ENCODE measurements at places on chromosomes 2 and 18.

GRCh38 chr2:113720167-113720566 is 36.3 kb downstream of the SLC35F5 start:
- no peak for DNase-seq

- DNase-seq, result no peak
Measured at GRCh38 chr18:75698861-75699260, 271.4 kb upstream of the SMIM21 start.

GRCh38 chr2:222916229-222917197 is 55.7 kb downstream of the ACSL3 start:
- no peak for DNase-seq

GRCh38 chr18:29749704-29750103 is 1292.8 kb downstream of the DSC3 start:
- DNase-seq, result no peak

DNA sequence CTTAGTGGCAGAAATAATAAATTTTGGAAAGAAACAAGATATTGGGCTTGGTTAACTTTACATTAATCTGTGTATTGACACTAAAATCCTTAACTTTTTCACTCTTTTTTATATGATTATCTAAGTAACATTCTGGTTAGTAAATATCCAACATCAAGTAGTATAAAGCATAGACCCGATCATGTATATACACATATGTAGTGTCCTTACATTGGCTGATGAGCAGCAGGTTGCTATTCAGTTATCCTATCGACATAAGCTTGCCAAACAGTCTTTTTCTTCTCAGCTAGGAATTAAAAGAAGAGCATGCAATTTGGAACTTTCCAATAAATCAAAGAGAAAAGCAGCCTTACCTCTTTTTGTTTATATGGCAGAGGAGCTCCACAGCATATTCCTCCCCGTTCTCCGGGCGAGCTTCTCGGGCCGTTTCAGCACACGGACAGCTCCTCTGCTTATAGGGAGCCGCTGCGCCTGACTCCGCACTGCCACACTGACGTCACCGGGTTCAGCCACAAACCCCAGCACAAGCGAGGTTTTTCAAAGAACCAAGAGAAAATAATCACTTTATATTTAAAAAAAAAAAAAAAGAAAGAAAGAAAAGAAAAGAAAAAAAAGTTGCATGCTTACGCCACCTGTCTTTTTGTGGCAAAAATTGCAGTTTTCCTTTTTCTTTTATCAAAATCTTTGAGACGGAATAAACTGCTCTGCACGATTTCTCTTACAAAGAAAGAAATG is at the start of gene SCG2:
TSS of gene SCG2 (minus strand) at position 430 of the 735 bp plus-strand sequence. CDS start 3,079 bp downstream, outside the sequence.
- peak; percentile 86 for DNase-seq

DNA sequence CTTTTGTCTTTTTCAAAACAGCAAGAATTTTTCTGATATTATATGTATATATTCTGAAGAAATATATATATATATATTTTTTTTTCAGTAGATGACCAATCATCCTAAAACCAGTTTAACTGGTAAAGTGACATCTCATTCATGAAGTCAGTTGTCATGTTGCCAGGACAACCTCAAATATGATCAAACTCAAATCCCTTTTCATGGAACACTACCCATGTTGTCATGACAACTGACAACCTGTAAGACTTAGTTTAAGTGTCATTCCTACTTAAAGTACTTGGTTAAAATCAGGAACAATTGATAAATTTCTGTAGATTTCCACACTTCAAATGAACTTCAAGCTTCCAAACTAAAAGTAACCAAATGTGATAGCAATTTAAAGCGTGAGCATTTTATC is 101.8 kb upstream of the ERBB4 start:
- DNase-seq, result no peak

DNA sequence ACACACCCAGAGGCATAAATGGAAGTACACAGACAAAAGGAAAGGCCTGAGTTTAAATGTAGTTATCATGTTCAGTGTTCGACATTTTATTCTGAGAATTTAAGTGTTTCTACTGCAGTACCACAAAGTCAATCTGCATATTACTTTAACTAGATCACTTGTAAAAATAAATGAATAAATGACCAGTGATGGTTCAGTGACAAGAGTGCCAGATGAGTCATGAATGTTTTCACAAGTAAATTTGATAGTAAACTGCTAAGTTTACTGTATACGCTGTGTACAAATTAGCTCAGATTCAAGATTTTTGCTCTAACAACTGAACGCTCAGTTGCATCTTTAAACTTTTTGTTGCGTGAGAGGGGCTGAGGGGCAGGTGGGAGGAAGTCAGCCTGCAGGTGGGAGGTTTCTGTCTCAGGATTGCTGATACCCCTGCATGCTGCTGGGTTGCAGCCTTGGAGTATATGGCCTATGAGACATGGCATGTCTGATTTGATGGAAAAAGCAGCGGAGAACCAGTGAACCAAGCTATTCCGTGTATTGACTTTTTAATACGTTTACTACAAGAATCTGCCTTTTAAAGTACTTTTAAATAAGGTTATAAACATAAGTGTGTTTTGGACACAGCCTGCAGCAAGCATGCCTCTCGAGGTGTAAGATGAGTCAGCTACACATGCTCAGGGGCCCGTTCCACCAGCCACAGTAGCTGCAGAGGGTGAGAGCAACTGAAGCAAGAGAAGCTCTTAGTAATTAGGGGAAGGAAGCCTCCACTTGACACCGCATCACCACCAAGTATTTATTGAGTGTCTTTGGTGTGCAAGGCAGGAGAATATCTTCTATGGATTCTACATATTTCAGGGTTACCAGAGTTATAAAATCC is 245.1 kb downstream of the NEDD4L start:
- DNase-seq, result no peak

GRCh38 chr2:106885971-106886915 is at the start of gene ST6GAL2:
ST6GAL2 (minus strand) TSS chr2:106886167; CDS start chr2:106843977, 42,190 bp downstream.
- DNase-seq, result peak; percentile 70

GRCh38 chr2:219104107-219105035 is 43.6 kb upstream of the IHH start:
- no peak for DNase-seq

- DNase-seq, result no peak
Measured at GRCh38 chr2:182915369-182916326, 49.2 kb upstream of the FRZB start.

DNA sequence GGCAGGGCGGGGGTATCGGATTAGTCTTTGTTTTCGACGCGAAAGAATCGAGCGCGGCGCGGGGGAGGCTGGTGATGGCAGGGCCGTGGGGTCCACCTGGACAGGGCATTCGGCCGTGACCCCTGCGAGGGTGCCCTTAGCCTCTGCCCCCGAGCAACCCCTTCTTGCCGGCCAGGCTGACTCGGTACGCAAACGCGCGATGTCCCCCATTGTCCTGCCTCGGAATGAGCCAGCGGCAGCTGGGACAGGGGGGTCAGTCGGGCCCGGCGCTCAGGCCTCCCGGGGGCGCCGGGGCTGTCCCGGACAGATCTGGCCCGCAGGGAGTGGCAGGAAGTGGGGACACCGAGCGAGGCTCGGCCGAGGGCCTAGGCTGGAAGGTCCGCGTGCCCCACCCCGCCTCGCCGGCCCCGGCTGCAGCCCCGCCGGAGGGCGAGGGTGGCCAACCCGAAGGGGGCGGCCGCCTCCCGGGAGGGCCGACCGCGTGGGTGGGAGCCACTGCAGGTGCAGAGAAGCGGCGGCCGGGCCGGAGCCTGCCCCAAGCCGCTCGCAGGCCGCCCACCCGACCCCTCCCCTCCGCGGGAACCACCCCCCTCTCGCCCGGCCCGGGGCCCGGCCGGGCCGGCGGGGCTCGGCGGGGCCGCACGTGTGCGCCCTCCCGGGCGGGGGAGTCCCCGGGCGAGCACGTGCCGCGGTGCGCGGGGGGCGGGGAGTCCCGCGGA is at the start of gene TET3:
TSS of gene TET3 (plus strand) at position 708 of the 719 bp plus-strand sequence. CDS start 1,494 bp downstream, outside the sequence.
- DNase-seq, result peak; percentile 74

DNA sequence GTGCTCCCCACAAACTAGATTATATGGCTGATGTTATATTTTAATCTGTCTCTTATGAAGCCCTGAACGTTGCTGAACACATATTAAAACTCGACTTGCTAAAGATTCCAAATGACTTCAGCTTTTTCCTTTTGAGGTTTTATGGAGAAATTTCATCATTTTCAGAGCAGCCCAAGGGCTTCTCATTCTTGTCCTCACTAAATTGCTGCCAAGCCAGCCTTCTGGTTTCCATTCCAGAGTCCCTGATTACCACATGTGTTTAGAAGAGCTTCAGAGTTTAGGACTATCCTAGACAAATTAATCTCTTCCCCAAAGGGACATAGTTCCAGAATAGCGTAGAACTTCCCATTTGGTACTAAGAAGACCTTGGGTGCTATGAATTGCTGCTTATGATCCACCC is 77.8 kb upstream of the CCDC195 start:
- no peak for DNase-seq

DNA sequence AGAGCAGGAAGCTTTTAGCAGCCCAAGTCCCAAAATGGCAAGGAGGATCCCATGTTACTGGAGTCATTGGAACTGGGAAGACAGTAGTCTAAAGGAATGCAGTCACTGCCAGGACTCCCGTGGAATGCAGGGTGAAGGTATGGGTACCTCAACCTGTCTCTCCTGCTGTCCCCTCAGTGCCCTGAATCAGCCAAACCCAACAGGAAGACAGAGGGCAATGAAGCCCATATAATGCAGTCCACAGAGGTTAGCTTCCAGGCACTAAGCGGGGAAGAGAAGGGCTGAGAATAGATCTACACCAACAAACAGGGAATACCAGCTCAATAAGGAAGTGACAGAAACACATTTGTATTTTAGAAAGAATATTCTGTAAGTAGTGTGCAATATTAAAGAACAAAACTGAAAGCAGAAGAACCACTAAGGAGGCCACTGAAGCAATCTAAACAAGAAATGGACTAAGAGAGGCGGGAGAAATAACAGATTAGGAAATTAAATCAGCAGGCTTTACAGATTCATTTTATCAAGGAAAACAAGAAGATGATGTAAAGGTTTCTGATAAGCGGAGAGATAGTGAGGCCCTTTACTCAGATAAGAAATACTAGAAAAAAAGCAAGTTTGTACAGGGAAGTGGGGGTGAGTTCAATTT is 8.3 kb downstream of the NEMP2 start:
- no peak for DNase-seq

GRCh38 chr2:127098711-127099110 is 8.2 kb downstream of the BIN1 start:
- DNase-seq, result no peak

- no peak for DNase-seq
Measured at GRCh38 chr18:24238387-24238786, 99.5 kb downstream of the CABYR start.

- no peak for DNase-seq
Measured at GRCh38 chr18:74473976-74474640, 17.0 kb upstream of the DIPK1C start.

- DNase-seq, result no peak
Measured at GRCh38 chr2:120985174-120985996, 249.7 kb downstream of the GLI2 start.

GRCh38 chr18:73842795-73843394 is 304.7 kb downstream of the FBXO15 start:
- no peak for DNase-seq

DNA sequence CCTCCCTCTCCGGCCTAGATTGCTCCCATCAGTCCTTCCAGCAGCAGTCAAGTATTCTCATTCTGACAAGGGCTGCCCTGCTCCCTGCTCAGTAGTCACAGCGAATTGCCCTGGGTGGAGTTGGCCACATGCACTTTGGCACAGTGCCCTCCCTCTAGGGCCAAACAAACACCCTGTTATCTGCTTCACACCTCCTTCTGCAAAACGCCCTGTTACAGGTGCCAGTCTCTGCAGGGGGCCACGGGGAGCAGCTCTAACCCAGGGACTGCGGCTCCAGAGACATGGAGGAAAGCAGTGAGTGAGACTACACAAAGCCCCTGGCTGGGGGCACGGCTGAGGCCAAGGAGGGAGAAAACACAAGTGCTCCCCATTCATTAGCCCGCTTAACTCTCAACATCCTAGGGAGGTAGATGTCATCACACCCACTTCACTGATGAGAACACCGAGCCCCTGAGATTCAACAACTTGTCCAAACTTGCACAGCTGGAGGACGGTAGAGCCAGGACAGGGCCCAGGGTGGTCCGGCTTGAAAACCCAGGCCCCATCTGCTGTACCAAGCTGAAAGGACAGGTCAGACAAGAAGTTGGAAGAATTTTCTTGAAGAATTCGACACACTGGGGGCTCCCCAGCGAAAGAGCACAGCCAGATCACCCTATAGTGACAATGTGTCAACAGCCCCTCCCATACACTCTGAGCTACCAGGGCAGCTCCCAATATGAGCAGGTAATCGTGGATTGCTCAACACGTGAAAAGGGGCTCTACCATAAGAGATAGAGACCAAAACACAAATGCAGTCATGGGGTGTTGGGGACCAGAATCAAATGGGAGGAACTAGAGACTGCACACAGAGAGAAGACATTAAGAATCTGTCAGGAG is 8.7 kb upstream of the TFCP2L1 start:
- no peak for DNase-seq

DNA sequence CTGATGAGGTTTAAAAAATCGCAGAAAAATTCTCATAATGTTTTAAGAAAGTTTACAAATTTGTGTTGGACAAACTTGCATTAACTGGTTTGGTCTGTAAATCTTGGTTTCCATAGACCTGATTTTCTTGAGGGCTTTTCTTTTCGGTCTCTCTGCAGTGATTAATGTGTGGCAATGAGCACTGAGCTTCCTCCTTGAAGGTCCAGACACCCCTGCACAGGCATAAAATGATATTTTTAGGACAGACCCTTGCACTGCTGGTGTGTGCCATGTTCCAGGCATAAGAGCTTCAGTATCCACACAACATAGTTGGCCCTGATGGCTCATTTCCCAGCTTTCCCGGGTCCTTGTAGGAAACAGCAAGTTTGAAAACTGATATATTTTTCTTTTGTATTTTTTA is 33.7 kb downstream of the MRPL33 start:
- no peak for DNase-seq

DNA sequence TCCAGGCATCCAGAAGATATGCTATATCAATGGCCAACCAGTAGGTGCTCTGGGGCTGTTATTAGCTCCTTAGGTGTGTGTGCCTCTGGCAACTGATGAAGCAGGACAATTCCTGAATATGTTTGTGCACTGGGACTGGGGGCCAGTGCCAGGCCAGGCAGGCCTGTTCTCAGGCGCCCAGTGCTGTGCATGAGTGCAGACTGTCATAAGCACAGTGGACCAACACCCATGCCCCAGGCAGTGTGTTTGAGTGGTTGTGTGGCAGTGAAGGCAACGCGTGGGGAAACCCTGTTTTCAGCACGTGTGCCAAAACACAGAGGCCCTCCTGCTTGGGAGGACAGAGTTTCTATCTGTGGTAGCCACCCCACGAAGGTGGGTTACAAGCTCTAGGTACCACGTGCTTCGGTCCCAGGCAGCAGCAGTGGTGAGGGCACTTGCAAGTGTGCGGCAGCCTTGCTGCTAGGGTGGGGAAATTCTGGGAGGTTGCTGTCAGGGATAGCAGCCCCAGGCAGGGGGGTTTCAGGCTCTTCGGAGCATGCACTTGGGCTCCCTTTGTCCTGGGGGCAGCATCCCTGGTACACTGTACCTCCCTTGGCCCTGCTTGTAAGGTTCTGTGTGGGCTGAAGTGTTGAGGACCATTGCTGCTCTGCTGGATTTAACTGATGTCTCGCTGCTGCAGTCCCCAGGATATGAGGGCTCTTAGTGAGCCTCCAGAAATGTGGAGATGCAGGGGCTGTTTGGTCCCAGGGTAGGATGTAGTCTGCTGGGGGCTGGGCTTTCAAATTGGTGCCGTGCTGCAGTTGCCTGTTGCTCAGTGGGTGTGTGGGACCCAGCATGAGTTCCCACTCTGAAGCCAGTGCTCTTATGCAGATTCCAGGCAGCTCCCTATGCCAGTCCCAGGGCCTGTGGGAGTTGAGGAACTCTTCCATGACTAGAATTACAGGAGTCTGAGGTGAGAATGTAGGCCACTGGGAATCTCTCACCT is 280.9 kb downstream of the RPRM start:
- DNase-seq, result no peak

- no peak for DNase-seq
Measured at GRCh38 chr2:171419333-171419732, 14.5 kb downstream of the METTL8 start.

- DNase-seq, result no peak
Measured at GRCh38 chr18:10353791-10354190, 100.6 kb upstream of the APCDD1 start.

All from right forelimb (tissue), 1 donor.